ENCODE measurements at places on chromosomes 2 and 18.
A peak's percentile ranks its signal among the peaks of the same experiment; 100 is the strongest.

GRCh38 chr2:24907116-24907515, 12.9 kb downstream of the ADCY3 start:
- no peak for DNase-seq

GRCh38 chr18:68219274-68219673, 495.6 kb downstream of the TMX3 start:
- DNase-seq: no peak

GRCh38 chr2:2914252-2914651, 463.4 kb downstream of the EIPR1 start:
- no peak for DNase-seq

DNA sequence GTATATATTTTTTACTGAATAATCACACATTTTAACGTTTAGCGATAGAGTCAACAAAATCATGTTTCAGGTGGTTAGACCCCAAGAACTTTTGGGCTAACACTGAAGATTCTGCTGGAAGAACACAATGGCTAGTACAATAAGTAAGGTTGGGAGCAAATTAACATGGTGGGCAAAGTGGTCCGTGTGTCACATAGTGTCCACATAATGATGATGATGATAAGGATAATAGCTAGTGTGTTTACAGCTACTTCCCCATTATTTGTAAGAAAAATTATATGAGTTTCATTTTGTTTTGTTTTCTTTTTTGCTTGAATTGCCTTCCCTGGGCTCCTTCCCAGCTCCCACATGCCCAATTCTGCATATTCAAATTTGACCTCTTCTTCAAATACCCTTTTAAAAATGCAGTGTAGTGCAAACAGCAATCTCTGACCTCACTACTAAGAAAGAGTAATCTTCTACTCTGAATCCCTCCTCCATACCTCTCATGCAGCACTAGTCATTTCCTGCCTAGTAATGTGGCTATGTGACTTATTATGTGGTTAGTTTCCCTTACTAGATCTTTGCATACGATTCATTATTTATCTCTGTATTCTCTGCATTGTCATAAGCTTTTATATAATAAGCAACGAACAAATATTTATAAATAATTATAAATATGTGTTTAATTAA, 16.9 kb upstream of the VPS54 start:
- DNase-seq: no peak

GRCh38 chr2:176415937-176416499, 146.8 kb downstream of the MTX2 start:
- DNase-seq: peak; percentile 70

DNA sequence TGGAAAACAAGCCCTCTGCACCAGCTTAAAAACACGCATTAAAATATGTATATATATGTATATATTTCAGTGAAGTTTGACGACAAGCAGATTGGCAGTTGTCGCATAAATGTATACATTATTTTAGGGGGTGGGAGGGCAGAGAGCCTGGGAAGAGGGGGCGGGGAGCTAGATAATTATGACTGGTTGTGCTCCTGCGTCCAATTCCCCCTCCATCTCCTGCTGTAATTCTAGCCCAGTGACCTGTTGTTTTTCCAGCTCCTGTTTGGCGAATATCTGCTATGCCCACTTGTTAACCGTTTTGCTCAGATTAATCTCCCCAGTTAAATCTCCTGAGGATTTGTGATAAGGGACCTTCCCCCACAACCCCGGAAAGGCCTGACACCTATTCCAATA, 656 bp downstream of the UNC80 start:
- DNase-seq: no peak
